NCI-H446 treated with DMSO at 0.1 percent for 48 hours (cell line): ENCODE measurements at places on chromosomes 1 and 21.

GRCh38 chr1:202972046-202972445 is 5.0 kb upstream of the CYB5R1 start:
- no peak for DNase-seq

DNA sequence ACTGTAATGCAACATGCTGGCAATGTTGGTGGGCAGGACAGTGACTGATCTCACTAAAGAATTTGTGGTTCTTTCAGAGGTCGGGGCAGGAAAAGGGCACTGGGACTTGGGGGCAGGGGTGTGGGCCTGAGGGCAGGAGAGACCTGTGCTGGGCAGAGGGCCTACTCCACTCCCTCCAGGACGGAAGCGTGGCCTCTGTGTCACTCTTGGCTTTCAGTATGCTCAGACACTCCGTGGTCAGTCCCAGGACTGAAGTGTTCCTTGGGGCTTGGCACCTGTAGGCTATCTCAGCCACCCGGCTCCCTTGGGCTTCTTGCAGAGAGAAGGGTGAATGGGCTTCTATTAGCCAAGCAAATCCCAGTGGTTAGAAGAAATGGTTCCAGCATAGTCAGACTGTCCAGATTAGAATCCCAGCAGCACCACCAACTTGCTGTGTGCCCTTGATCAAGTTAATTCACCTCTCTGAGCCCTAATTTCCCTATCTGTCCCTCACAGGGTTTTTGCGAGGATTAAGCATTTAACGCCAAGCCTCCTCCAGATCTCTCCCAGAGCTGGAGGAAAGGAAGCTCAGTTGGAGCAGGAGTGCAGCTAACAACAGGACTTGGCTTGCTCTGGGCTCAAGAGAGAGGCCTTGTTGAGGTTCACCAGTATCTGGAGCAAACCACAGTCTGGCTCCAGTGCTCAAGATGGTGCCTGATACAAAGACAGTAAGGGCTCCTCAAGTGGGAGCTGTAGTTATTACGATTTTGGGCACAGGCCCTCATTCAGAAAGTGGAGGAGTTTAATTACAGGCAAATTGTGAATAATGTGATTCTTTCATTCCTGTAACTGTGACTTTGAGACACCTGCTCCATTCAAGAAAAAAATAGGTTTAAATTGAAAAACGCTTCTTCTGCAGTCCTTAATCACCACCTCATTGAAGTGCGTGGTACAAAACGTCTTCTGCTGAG is 57.7 kb upstream of the LRP8 start:
- no peak for DNase-seq

- DNase-seq = no peak
Observed at GRCh38 chr1:41671116-41671755, 186.8 kb upstream of the EDN2 start.

DNA sequence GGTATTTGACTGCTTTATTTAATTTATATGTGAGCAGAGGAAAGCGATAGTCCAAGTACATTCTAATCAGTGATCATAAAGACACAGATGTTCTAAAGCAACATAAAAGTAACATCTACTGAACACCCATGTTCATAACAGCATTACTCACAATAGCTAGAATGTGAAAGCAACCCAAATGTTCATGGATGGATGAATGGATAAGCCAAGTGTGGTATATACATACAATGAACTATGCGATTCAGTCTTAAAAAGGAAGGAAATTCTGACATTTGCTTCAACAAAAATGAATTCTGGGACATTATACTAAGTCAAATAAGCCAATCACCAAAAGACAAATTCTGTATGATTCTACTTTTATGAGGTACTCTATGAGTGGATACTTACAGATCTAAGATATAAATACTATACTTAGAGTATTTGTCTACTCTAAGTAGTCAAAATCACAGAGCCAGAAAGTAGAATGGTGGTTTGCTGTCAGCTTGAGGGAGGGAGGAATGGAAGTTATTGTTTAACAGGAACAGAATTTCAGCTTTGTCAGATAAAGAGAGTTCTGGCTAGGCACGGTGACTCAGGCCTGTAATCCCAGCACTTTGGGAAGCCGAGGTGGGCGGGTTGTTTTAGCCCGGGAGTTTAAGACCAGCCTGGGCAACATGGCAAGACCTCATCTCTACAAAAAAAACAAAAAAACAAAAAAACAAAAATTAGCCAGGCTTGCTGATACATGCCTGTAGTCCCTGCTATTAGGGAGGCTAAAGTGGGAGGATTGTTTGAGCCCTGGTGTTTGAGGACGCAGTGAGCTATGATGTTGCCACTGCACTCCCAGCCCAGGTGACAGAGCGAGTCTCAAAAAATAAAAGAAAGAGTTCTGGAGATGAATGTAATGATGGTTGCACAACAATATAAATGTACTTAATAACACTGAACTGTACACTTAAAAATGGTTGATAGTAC is 79.7 kb upstream of the ARHGAP29 start:
- DNase-seq = no peak

GRCh38 chr1:41320895-41321676 is 40.1 kb upstream of the FOXO6 start:
- DNase-seq = no peak
